NCI-H345 (cell line): ENCODE measurements at places on chromosomes 6 and 20.

- DNase-seq, result no peak
Observed at GRCh38 chr6:5160206-5160605, 75.1 kb downstream of the PPP1R3G start.

DNA sequence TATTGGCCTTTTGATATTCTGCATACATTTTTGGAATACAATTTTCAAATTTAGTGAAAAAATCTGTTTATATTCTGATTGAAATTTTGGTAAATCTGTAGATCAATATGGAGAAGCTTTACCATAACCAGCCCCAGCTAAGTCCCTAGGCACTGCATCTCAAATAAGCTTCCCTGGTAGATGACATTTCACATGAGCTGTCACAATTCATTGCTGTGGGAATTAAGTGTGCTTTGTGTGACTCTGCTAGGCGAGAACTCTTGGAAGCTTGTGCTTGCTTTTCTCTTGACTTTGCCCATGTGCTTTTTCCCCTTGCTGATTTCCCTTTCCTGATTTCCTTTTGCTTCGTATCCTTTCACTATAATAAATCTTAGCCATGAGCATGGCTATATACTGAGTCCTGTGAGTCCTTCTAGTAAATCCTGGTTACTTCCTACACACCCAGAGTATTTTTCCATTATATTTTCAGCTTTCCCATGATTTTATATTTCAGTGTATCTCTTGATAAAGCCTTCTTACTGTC is 166.5 kb upstream of the MMS22L start:
- no peak for DNase-seq

DNA sequence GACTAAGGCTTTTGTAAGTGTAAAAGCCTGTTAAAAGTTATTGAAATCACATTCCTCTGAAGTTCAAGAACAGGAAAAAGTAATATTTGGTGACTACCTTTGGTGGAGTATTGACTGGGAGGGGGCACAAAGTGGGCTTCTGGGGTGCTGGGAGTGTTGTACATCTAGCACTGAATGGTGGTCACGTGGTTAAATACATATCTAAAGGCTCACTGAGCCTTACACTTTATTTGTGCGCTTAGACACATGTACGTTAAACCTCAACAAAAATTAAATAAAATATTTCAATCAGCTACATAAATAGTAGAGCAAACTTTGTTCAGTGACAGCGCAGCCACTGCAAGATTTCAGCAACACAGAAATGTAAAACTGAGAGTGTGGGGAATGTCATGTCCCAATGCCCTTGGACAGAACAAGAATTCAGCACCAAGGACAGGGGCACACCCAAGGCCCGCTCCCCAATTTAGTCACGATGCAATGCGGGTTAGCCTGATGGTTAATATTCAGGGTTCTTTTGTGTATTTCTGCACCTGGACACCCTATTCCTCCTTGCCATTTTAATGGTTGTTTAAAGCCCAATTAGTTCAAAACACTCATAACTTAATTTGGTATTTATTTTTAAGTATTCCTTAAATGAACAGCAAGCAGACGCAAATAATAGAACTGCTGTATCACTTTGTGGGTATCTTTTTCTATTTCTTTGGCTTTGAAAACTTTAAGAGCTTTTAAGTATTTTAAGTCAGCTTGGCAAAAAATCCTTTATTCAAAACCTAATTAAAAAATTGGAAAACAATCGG is 37.4 kb downstream of the ANGPT4 start:
- no peak for DNase-seq

GRCh38 chr6:28351493-28351925 is 1.8 kb downstream of the ZKSCAN3 start:
- no peak for DNase-seq

DNA sequence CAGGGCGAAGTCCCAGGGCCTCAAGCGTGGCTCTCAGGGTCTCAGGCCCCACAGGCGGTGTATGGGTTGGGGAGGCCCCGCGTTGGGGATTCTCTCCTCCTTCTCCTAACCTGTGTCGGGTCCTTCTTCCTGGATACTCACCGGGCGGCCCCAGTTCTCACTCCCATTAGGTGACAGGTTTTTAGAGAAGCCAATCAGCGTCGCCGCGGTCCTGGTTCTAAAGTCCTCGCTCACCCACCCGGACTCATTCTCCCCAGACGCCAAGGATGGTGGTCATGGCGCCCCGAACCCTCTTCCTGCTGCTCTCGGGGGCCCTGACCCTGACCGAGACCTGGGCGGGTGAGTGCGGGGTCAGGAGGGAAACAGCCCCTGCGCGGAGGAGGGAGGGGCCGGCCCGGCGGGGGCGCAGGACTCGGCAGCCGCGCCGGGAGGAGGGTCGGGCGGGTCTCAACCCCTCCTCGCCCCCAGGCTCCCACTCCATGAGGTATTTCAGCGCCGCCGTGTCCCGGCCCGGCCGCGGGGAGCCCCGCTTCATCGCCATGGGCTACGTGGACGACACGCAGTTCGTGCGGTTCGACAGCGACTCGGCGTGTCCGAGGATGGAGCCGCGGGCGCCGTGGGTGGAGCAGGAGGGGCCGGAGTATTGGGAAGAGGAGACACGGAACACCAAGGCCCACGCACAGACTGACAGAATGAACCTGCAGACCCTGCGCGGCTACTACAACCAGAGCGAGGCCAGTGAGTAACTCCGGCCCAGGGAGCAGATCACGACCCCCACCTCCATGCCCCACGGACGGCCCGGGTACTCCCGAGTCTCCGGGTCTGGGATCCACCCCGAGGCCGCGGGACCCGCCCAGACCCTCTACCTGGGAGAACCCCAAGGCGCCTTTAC is at the start of gene HLA-G:
Gene HLA-G, plus strand, starts transcription at position 247 of the 892 bp plus-strand sequence. Its CDS starts 20 bp downstream, at position 267.
- DNase-seq, result no peak

GRCh38 chr6:125114248-125114858 is 39.2 kb upstream of the TPD52L1 start:
- peak; percentile 62 for DNase-seq

- DNase-seq, result no peak
Observed at GRCh38 chr6:3427687-3428085, 29.2 kb downstream of the SLC22A23 start.

GRCh38 chr6:28777147-28777461 is 146.7 kb downstream of the TRIM27 start:
- DNase-seq, result no peak

DNA sequence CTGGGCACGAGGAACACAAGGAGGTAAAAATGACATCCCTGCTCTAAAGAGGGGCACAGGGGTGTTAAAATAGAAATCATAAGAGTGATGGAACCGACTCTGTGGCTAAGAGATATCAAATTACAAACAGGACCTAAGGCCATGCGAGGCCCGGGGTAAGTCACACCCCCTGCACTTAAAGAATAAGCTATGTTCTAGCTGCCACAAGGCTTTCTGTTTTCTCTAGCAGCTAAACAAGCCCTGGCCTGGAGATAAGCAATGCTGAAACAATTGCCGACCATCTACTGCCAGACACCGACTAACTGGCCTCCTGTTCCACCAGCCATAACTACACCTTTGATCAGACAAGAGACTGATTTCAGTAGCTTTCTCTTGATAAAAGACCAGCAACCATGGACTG is 32.4 kb downstream of the MDGA1 start:
- peak; percentile 26 for DNase-seq

- no peak for DNase-seq
Observed at GRCh38 chr6:151374036-151374683, 17.2 kb downstream of the ZBTB2 start.

- DNase-seq, result no peak
Observed at GRCh38 chr6:153852481-153852880, 186.6 kb upstream of the OPRM1 start.

GRCh38 chr20:3407040-3407770 is at the start of gene DNAAF9:
Gene DNAAF9, minus strand, starts transcription at chr20:3407669. Its CDS starts 112 bp downstream, at chr20:3407557.
- DNase-seq, result peak; percentile 84

- DNase-seq, result no peak
Observed at GRCh38 chr20:38129893-38130609, 35.0 kb downstream of the TGM2 start.

GRCh38 chr6:12228447-12229146 is 61.6 kb upstream of the EDN1 start:
- no peak for DNase-seq

GRCh38 chr6:5937936-5938706 is 68.6 kb downstream of the NRN1 start:
- DNase-seq, result no peak

- DNase-seq, result no peak
Observed at GRCh38 chr6:87716928-87717614, 15.0 kb upstream of the AKIRIN2 start.

GRCh38 chr6:139565591-139565990 is 191.1 kb upstream of the CITED2 start:
- DNase-seq, result no peak

GRCh38 chr6:134574491-134574890 is 256.6 kb upstream of the SGK1 start:
- no peak for DNase-seq

DNA sequence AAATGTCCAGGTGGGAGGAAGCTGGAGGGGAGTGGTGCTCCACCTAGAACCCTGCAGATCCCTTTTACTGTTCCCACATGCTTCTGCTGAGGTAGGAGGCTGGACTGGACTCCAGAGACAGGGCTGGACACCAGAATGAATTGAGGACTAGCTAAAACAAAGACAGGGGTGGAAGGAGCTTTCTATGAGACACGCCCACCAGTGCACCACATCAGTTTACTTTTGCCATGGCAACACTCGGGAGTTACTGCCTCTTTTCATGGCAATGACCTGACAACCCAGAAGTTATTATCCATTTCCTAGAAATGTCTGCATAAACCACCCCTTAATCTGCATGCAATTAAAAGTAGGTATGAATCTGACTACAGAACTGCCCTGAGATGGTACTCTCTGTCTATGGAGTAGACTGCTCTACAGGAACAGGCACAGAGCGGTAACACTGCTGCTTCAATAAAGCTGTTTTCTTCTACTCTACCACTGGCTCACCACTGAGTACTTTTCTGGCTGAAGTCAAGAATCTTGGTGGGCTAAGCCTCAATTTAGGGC is 211.7 kb downstream of the TFAP2C start:
- DNase-seq, result no peak

DNA sequence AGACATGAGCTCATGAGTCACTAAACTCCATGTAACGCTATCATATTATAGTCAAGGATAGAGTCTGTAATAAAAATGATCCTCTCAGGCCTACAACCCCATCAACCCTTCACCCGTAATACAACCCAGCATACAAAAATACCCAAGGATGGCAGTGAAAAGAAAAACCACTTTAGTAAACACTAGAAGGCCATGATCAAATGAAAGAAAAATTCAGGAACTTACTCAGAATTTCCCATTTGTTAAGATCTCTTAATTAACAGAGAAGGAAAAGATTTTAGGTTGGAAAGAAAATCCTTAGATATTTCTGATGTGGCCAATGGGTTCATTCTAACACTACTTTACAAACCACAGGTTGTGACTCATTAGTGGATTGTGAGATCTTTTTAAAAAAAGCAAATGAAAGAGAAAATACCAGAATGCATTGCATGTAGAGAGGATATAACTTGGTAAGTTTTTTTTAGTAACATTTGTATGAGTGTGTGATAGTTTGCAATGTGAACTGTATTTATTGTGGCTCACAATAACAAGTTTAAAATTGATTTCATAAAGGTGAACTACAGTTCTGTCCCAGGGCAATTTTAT is 8.0 kb upstream of the UBE2J1 start:
- DNase-seq, result no peak

DNA sequence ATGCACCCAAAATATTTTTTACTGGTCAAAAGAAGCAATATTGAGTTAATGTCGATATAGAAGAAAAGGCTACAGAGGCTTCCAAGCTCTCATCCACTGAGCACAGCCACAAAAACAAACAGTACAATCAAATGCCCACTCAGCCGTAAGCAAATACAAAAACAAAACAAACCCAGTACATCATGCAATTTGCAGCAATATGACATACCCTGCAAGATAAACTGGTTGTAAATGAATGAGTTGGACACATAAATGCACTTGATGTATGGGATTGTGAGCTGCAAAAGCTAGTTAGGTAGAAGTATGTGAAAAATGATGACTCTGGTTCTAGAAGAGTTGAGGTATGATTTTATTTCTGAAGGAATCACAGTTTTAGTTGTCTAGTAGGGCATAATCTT is 83.9 kb downstream of the SESN1 start:
- no peak for DNase-seq

GRCh38 chr6:45054610-45055009 is 273.5 kb upstream of the RUNX2 start:
- no peak for DNase-seq

GRCh38 chr20:11056414-11056813 is 382.6 kb upstream of the JAG1 start:
- no peak for DNase-seq

GRCh38 chr6:73968221-73968757 is 272.3 kb downstream of the CD109 start:
- no peak for DNase-seq

- DNase-seq, result no peak
Observed at GRCh38 chr6:109060571-109060970, 34.1 kb downstream of the SESN1 start.

DNA sequence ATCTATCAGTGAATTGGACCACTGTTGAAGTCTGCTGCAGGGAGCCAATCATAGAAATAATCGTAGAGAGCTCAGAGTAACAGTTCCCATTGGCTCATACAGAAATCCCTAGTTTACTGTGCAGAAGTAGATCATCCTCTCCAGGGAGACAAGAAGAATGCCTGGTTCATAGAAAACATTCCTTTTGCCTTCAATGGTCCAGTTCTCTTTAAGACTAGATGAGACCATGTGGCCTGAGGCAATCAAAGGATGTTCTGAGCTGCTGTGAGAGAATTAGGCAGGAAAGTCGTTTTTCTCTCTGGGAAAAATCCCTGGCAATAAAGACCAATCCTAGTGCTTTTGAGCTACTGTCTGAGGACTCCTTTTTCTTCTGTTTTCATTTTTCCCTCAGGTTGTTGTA is 208.4 kb downstream of the CENPW start:
- no peak for DNase-seq

DNA sequence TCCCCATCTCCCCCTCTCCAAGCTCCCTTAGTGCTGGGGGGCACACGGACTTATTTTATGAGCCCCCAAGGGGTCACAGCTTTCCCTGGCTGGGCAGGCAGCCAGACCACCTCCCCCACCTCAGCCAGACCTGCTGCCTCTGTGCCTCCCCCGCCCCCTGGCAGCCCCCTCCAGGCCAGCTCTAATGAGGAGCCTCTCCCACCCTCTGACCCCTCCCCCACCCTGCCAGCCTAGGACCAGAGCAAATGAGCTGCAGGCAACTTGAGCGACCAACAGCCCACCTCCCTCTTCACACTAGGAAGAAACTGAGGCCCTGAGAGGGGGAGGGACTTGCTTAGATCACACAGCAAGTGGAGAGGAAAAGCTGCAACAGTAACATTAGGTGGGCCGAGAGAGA is 1.9 kb downstream of the GDF5 start:
- no peak for DNase-seq

- DNase-seq, result no peak
Observed at GRCh38 chr6:13725570-13725969, 13.9 kb upstream of the RANBP9 start.

- DNase-seq, result no peak
Observed at GRCh38 chr6:7769702-7770101, 43.8 kb downstream of the BMP6 start.
